AG04450 (cell line): ENCODE measurements at places on chromosomes 6 and 20.

DNA sequence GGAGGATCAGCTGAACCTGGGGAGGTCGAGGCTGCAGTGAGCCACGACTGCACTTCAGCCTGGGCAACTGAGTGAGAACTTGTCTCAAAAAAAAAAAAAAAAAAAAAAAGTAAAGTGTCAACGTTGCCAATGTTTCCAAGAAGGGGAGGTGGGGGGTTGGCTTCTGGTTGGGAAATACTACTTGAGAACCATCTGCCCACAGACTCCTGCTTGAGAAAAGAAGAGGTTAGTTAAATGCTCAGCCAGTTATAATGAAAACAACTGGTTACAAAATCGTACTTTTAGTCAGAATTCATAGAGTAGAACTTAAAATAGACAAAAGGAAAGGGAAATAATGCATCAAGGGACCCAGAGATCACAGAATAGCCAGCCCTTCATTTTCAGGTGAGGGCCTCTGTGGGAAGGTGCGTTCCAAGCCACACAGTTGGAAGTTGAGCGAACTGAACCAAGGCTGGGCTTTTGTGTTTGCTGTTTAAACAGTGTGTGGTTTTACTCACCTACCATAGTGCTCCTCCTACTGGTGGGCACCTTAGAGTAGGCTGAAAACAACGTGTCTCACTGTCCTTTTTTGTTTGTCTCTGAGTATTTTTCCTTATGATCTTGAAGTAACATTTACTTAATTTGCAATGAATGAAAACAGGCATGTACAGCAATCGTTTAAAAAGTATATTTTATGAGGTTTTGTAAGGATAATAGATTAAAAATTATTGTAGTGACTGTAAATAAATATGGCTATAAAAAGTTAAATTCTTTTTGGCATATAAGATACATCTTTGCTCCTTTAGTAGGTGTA, 200.7 kb downstream of the BCAS1 start:
- DNase-seq = no peak

- no peak for DNase-seq
Observed at GRCh38 chr6:30830438-30830837, 53.9 kb upstream of the DDR1 start.

- DNase-seq = peak; percentile 63
Observed at GRCh38 chr20:44572551-44573500, 9.6 kb upstream of the PKIG start.

DNA sequence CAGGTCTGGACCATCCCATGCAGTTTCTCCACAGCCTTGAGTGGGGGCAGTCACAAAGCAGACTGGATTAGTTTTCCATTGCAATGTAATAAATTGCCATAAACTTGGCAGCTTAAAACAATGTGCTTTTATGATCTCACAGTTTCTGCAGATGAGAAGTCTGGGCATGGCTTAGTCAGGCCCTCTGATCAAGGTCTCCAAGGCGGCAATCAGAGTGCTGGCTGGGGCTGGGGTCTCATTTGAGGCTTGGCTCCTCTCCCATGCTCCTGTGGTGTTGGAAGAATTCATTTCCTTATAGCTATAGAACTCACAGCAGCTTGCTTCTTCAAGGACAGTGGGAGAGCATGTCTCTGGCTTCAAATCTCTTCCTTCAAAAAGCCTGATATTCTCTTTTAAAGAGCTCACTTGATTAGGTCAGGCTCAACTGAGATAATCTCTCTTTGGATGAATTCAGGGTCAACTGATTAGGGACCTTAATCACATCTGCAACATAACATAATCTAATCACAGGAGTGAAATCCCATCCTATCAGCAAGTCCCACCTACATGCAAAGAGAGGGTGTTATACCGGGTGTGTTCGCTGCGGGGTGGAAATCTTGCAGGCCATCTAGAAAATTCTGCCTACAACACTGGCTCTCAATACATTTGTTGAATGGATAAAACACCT, 77.4 kb upstream of the SULF2 start:
- no peak for DNase-seq

DNA sequence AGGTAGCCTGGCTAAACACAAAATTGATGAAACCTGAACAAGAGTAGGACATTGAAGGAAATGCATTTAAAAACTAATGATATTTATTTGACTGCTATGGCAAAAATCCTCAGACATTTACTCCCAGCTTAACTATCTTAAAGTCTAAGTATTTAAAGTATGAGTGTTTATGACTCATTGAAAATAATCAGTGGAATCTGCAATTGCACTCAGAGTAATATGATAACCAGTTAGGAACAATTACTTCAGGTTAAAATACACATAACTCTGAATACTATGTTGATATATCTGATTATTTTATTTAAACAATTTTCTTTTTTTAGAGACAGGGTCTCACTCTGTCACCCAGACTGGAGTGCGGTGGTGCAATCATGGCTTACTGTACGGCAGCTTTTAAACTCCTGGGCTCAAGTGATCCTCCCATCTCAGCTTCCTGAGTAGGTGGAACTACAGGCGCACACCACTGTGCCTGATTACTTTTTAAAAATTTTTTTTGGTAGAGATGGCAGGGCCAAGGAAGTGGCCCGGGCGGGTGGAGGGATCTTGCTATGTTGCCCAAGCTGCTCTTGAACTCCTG, 43.9 kb downstream of the FILIP1 start:
- DNase-seq = peak; percentile 32

DNA sequence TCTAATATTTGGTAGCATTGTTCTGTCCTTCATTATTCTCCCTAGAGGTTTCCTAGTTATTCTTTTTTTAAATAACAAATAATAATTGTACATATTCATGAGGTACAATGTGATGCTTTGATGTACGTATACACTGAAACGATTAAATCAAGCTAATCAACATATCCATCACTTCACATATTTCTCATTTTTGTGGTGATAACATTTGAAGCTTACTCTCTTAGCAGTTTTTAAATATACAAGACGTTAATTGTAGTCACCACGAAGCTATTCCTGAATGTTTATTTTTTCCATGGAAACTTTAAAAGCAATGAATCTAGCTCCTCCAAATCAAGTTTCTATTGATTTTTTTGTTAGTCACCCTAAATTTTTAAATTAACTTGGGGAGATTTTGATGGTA, 116.5 kb upstream of the PRND start:
- no peak for DNase-seq

DNA sequence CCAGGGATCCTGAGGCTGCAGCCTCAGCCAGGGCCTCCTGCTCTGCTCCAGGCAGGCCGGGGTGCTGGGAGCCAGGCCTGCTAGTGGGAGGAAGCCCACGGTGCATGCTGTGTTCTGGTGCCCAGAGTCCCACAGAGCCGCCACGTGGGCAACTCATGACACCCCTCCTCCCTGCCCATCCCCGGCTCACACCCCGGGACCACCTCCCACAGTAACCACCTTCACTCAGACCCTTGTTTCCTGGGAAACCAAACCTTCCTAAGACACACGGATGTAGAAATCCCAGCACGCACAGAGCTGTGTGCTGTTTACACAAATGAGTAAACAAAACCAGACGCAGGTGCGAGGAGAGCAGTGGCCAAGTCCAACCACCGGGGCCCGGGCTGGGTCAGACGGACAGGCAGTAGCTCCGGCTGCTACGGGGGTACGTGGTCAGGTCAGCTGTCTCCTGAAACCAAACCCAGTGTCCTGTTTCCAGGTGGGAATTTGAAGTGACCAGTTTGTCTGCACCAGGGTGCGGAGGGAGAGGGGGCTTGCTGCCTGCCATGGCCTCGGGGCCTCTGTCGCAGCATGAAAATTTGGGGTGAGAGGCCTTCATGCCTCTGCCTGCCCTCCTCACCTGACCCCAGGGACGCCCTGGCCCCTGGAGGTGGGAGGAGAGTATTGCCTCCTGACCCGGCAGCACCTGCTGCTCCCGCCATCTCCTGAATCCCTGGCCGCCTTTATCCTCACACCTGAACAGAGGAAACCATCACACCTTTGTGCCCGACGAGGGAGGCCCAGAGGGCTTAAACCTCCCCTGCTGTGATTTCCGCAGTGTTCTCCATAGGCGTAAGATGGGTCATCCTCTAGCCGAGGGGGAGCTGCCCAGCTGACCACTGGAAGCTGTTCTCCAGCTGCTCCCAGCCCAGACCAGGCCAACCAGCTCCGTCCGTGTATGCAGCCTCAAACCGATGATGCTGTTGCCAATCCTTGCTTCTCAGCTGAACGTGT, 52.0 kb upstream of the SMOC2 start:
- DNase-seq = no peak

DNA sequence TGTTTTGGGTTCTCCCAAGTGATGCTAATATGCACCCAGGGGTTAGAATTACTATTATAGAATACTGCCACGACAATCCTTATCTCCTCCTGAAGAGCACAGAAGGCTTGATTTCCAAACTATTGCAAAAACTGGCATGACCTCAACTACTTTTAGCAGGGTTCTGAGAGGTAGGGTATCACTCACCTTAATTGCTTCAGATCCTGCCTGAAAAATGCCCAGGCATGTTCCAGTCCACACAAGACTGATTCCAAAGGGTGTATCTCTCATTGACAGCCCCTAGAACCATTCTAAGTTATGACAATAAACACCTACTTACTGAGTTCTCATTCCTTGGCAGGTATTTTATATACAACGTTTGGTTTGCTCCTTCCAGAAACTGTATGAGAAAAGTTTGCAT, 5.0 kb upstream of the DSE start:
- DNase-seq = no peak

- no peak for DNase-seq
Observed at GRCh38 chr6:57069920-57070331, 20.1 kb upstream of the ZNF451 start.

DNA sequence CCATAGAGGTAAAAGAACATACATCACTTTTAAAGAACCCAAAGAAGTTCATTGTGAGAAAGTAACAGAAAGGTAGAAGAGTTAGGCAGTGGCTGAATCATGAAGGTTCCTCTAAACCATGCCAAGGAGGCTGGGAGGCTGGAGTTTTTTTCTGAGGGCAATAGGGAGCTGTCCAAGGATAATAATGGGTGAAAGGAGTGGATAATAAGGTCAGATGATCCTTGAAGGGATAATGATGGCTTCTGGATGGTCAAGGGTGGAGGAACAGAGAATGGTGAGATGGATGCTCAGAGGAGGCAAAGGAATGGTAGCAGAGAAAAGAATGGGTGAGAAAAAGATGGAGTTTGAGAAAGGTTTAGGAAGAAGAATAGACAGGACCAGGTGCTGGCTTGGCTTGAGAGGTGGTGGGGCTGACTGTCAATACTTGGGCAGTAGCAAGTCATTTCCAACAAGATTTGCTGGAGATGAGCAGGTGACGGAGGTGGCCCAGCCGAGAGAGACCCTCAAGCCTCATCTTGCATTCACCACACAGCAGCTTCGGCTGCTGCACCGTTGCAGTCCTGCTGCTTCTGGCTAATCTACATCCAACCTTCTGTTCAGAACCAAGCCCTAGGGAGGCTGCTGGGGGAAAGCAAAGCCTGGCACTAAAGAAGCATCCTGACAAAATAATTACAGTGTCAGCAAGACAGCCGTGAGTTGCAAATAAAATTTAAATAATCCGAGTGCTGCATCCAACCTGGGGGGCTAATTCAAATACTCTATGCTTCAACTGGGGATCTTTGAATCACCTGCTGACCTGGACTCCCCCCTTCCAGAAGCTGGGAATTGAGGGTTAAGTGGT, 131.2 kb upstream of the KCNG1 start:
- no peak for DNase-seq

DNA sequence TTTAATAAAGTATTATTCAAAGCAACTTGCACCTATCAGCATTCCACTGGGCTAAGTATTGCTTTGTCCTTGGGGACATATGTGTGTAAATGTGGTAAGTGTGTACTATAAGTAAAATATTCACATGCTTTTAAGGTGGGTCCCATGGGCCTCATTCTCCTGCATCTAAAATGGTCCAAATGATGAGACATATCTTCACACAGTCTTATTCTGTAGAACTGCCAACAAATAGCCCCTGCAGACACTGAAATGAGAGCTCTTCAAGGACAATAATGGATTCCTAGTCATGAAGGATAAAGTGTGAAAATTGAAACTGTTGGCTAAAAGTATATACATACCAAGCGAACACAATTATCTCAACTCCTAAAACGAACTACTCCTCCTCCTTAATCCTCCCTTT, 81.8 kb downstream of the SMLR1 start:
- DNase-seq = no peak

- no peak for DNase-seq
Observed at GRCh38 chr6:121521164-121521555, 85.7 kb downstream of the GJA1 start.

DNA sequence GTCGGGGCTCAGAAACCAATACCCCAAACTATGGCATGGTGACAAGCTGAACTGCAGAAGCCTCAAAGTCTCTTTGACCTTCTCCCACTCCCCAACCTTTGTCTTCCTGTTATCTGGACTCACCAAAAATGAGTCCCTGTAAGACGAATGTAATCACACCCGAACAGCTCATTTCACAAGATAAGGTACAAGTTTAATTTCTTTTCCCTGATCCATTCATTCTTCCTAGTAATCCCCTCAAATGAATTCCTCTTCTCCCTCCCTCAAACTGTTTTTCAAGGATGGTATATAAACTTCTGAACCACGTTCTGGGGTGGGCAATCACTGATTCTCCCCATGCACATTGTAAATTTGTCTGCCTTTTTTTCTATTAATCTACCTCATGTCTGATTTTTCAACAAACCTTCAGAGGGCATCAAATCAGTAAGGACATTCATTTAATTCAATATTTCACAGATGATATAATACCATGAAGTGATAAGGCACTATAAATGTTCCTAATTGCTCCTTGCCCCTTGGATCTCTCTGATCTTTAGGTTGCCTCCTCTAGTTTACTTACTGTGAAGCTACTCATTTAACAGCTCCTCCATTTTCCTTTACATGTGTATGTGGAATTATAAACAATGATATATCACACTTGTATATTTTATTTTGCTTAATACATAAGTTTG, 77.2 kb downstream of the OR2B2 start:
- no peak for DNase-seq

DNA sequence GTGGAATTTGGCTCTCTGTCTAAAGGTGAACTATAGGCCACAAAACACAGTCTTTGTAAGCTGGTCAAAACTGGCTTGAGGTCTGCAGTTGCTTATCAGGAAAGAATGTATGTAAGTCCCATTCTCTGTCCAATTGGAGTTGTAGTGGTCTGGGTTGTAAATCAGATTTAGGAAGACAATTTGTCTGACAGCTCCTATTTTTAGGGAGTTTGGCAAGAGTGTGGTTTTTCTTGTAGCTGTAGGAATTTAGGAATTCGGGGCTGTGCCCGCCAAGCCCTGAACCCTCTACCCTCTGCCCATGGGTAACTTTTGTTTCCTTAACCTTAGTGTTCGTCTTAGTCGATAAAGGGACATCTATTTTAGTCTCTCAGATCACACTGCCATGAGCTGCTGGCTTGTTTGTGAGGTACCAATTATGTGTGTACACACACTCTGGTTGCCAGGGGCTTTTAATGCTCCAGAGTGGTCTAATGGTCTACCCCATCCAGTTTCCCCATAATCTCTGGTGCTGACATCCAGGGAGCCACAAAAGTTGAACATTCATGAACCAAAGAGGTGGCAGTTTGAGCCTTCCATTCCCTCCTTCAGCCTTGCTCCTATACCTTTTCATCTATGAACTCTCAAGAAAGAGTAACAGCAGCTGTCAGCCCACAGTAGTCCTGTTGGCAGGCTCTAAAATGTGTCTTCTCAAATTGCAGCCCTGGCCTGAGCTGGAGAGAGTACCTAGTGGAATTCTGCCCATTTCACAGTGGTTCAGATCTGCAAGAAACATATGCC, 93.0 kb downstream of the ANKRD6 start:
- DNase-seq = no peak
